T-helper 1 cell (primary cell): ENCODE measurements at places on chromosomes 7 and 10.

GRCh38 chr10:90674461-90674860 lies 183.4 kb downstream of the HTR7 start:
- DNase-seq, result no peak

- DNase-seq, result no peak
Observed at GRCh38 chr10:64215088-64215487, 693.9 kb downstream of the REEP3 start.

DNA sequence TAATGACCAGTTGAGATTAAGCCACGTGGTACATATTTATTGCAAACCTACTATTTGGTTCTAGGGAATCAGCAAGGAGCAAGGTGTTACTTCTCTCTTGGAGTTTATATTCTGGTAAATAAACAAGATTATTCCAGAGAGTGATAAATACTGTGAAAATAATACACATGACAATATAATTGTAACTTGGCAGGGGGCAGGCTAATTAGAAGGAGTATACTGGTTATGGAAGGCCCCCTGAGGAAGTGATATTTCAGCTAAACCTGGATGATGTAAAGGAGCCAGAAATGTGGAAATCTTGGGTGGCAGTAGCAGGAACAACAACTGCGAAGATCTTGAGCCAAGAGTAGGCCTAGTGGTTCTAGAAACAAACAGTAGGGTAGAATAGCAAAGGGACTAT lies 111.8 kb downstream of the SDK1 start:
- no peak for DNase-seq

GRCh38 chr10:78035025-78035424 lies 1.4 kb downstream of the RPS24 start:
- DNase-seq, result no peak
